ENCODE measurements at places on chromosomes 1 and 21.

DNA sequence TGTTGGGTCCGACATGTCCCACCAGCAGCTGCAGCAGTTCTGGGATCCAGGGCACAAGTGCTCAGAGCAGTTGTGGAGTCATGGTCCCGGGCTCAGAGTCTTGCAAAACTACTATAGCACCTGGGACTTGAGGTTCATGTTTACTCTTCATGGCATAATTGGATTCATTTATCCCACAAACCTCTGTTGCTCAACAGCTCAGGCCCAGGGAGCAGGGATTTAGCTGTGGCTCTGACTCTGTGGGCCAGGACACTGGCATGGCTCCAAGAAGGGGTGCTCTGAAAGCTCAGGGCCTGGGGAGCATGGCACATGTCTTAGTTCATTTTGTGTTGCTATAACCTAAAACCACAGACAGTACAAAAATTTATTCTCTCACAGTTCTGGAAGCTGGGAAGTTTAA is 626.7 kb upstream of the ADGRL2 start:
- DNase-seq = no peak

- DNase-seq = no peak
Measured at GRCh38 chr1:6481820-6482219, 9.6 kb downstream of the PLEKHG5 start.

- no peak for DNase-seq
Measured at GRCh38 chr1:50279622-50280330, 143.5 kb downstream of the DMRTA2 start.

DNA sequence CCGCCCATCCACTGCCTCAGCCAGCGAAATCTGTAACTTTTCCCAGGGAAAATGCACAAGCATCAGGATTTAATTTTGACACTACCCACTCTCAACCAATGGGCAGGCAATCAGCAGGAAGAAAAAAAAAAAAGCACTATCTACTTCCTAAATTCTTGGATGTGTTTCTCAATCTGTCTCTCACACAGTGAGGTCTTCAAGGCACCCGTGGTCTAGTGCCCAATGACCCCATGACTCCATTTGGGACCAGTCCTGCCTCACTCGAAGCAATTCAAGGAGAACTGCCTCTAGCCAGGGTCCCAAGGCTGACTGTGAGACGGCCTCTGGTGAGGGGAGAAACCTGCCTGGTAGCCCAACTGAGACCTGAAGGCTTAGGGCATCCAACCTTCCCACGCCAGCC is 35.9 kb downstream of the CSF1 start:
- DNase-seq = no peak

DNA sequence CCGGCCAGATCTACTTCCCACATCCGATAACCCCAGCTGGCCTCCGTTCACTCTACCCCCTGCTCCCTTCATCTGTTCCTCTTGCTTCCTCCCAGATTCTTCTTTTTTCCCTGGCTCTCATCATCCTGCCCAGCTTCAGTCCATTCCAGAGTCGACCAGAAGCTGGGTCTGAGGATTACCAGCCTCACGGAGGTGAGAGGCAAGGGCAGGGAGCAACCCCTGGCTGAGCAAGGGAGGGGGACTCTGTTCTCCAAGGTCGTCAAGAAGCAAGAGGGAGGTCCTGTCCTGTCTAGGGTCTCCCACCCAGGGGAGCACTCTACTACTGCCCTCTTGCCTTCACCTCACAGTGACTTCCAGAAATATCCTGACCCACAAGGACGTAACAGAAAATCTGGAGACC is 3.9 kb downstream of the JTB start:
- DNase-seq = no peak

DNA sequence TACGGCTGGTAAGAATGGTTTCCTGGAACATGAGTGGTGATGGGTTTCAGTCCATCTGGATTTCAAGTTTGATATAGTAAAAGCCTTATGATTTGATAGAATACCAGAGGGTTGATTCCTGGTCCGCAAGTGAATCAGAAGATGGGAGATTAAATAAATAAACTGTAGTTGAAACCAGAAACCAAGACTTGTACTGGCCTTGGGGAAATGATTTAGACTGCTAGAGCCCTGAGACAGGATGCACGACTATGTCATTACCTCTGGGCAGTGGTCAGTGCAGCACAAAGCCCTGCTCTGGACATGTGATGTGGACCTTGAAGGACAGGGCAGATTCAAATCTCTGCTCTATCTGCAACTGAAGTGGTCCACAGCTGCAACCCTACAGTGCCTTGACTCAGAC is 15.6 kb upstream of the FMOD start:
- DNase-seq = no peak

DNA sequence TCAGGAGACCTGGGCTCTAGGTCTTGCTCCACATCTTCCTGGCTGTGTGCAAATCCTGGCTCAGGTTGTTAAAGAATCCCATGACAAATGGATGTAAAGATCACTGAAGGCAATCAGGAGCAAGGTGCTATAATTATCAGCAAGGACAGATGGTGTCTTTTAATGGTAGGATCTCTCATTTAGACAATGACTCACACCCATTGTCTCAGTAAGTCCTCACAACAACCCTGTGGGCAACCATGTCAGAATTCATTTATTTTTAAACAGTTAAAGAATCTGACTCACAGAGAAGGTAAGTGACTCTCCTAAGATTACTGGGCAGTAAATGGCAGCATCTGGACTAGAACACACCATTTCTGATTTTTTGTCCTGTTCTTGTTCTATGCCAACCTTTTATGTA is 32.8 kb downstream of the RNASEL start:
- DNase-seq = no peak

- DNase-seq = no peak
Measured at GRCh38 chr1:181255270-181255929, 166.9 kb downstream of the IER5 start.

DNA sequence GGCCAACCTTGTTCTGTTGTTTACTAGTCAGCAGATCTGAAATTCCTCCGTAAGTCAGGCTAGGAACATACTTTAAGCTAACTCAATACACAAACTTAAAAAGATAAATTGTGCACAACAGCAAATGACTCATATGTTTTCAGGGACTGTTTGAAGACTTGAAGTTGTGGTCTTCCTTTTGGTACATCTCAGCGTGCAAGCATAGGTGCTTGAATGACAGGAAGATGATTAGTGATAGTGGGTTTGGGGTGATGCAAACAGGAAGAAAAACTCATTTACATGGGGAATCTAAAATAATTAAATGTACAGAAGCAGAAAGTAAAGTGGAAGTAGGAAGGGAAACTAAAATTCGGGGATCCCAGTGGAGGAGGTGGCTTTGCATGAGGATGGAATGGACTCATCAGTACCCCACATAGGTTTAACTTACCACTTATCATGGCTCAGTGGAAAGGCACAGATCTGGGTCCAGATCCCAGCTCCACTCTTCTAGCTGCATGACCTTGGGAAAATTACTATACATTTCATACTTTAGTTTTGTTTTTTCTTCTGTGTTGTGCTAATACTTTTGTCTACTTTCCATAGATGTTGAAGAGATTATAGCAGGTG is 122.3 kb downstream of the XCL2 start:
- no peak for DNase-seq

DNA sequence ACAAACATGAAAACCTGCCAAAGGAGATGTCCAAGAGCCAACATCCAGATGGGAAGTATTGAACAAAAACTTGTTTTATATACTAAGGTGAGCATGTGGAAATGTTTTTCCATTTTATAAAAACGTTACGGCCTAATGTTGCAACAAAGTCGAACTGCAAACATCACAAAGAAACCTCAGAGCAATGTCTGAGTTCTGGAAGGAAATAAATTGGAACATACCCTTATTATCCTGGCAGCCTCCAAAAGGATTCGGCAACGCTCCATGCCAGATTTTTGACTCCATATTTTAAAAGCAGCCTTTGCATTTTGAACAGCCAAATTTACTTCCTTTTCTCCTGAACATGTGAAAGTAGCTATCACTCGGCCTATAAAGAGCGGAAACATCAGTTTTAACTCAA is 3.3 kb downstream of the ALDH9A1 start:
- DNase-seq = no peak

DNA sequence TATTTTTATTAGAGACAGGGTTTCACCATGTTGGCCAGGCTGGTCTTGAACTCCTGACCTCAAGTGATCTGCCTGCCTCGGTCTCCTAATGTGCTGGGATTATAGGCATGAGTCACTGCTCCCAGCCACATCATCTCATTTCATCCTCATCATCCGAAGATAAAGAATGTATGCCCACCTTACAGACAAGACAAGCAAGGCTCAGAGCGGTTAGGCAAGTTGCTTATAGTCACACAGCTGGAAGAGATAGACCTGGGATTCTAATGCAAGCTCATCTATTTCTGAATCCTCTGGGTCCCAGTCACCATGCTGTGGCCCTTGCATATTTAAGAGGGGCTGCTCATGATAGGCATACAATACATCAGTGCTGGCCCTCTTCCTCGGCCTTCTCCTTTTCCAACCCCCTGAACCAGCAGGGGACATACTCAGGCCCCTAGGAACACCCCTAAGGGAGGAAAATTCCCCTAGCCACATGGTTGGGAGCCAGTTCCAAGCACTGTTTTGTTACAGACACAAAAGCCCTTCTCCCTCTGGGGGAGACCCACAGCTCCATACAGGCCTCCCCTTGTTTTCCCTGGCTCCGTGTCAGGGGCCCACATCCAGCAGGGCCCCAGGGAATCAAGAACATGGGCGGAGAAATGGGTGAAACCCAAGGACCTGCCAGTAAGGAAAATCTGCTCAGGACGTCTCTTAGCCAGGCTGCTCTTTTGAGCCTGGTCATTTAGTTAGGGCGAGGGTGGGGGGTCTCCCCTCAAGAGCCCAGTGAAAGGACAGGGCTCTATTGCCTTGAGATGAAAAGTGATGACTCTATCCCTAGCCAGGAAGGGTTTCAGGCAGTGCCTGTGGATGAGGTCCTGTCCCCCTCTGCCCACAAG is 6.9 kb downstream of the CSRP1 start:
- DNase-seq = no peak

- no peak for DNase-seq
Measured at GRCh38 chr1:21568006-21568746, 59.0 kb downstream of the ALPL start.

DNA sequence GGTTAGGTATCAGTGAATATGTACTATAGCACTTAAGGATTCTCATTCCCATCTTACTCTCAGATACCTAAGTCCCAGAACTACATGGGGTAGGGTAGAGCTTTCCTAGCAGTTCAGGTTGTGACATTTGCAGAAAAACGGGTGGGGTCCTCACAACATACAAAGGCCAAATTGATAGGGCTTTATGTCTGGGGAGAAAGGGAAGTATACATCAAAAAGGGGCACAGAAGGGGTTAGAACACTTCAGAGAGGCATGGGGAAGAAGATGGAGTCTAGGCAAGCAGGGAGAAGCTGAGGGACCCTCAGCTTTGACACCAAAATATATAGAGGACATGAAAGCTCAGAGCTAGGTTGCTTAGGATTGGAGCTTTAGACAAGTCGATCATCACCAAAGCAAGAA is 3.6 kb downstream of the UROD start:
- DNase-seq = no peak

DNA sequence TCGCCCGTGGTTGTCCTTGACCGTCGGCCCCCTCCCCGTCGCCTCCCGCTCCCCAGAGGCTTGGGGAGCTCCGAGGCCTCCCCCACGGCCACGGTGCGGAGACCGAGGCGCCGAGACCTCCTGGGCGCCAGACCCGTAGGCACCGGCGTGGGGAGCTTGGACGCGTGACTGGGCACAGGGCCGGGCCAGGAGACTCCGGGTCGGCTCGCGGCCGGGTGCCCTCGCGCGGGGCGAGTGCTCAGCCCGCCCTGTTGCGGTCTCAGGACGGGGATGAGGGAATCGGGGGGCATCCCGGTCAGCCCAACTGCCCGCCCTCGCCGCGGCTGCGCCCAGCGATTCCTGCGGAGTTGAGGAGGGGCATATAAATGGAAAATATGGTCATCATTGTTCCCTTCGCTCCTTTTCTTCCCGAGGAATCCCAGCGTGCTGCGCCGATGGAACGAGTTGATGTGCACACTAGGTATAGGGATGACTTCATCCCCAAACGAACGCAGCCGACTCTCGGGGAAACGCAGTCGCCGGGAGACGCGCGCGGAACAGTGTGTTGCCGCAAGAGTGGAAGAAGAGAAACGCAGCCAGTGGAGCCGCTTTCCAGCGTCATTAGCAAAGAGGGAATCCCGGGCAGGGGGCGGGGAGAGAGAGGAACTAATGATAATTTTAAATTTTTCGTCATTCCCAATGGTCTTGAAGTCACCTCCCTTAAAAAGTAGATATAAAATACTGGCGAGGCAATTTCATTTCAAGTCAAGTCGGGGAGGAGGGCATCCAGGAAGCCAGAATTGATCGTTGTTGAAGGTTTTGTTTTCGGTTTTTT is 747 bp upstream of the ENAH start:
- DNase-seq = no peak

DNA sequence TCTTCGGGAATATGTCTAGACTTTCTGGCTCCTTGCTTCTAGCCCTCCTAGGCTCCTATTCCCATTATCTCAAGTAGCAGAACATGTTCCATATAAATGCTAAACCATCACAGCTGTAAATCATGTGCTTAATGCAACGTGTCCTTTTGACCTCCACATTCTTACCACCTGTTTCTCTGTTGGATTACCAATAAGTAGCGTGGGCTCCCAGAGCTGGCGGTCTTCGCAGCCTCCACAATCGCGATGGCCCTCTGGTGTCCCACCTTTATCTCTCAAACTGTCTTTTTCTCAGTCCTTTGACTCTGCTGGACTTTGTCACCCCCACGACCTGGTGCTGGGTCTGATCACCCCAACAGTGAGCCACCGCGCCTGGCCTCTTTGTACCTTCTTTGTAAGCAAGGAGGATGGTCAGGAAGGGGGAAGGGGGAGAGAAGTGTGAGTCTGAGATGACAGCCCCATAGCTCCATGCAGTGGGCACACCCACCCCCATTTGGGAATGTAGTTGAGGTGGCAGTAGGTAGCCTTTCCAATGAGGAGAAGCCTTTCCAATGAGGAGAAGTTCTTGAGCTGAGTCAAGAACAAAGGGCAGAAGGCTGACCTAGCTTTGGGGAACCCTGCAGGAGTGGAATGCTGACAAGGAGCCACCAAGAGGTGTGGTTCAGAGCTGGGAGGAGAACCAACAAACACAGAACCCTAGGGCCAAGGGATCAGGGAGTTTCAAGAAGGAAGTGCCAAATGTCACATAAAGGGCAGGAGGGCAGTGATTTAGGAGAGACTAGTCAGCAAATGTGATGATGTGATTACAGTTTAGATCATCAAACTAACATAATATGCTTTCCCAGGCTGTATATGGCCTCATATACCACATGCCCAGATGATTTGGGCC is 14.2 kb downstream of the TRAF5 start:
- no peak for DNase-seq

- DNase-seq = no peak
Measured at GRCh38 chr1:53526451-53527101, 67.4 kb downstream of the DMRTB1 start.

GRCh38 chr1:13956393-13956792 is 256.4 kb downstream of the PRDM2 start:
- DNase-seq = no peak

DNA sequence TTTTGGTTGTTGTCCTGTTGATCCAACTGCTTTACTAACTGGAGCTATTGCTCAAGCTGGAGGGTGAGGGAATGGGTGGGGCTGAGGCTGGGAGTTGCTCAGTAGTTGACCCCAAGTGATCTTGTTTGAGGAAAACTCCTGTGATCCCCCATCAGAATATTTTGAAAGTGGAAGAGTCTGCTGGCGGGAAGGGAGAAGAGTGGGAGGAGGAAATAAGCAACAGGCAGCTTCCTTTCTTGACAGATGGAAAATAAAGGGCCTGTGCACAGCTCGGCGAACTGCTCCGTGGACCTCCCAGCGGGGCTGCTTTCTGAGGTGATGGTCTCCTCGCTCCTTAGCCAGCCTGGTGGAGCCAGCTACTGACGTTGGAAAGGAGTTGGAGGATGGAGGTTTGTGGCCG is 199.1 kb upstream of the LMO4 start:
- no peak for DNase-seq
